ENCODE measurements at places on chromosomes 1 and 21.
A peak's percentile ranks its signal among the peaks of the same experiment; 100 is the strongest.

DNA sequence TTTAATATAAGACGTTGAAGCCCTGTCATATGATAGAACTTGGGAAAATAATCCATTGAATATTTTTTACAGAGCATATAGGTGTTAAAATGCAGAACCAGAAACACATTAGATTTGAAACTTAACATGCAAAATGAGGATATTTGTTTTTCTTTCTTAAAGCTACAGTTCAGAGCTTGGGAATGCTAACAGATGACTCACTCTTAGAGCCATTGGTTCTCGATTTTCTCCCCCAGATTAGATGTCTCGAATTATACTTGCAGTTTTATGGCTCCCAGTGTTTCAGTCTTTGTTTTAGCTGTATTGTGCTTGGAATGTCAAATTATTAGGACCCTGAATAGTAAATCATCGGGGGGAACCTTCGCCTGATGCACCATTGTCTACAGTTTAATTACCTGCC lies 575.7 kb upstream of the ZP4 start:
- DNase-seq: no peak

DNA sequence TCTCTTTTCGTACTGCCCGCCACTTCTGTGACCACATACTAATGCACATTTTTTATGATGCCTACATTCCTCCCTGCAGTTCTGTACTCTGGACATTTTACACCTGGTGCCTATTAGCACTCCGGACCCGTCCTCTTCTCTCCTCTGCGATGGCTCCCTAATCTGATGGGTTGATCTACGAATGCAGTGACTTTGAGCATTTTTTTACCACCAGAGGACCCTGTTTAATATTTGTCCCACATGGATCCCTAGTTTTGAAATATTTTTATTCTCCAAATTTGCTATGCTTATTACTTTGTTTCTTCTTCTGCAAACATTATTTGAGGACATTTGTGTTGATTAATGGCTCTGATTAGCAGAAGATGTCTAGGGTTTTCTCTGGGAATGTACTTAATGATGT lies 5.2 kb downstream of the PPFIA4 start:
- no peak for DNase-seq

DNA sequence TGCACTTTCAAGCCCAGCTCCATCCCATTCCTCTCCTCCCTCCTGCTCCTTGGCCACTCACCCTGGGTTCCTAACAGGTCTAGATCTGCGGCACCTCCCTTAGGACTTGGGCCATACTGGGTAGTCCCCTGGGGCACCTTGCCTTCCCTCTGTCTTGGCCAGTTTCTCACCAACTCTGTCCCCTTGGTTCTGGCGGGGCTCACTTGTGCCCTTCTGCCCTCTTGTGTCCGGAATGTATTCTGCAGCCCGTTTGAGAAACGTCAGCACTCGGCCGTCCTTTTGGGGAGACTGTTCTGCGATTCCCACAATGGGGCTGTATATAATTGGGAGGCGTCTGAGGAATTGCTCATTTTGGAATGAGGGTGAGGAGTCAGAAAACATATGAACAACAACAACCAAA lies 162.4 kb downstream of the ZSCAN20 start:
- DNase-seq: peak; percentile 59

- DNase-seq: no peak
Measured at GRCh38 chr1:30471307-30471706, 252.1 kb downstream of the MATN1 start.

- DNase-seq: no peak
Measured at GRCh38 chr1:15362737-15363128, 47.0 kb upstream of the EFHD2 start.

DNA sequence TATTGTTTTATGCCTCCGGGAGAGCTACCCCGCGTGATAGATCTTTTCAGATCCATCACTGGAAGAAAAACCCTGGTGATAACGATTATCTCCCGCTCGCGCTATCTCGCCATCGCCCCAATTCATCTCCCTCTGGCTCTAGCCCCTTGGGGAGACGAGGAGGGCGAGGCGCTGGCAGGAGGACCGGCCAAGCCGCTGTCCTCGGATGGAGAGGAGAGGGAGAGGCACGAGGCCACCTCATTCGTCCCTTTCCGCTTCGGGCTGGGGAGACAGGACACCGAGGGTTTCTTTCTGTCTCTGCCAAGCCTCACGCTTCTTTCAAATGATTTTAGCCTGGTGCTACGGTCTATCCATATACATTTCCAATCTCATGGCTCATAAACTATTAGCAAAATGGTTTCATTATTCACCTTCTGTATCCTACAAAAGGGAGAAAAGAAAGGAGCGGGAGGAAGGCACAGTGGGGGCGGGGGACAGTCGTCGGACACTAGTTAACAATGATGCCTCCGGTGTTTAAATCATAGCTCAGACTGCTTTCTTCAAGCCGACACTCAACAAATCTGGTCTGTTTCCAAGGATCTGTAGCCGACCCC lies 415.0 kb upstream of the ESRRG start:
- DNase-seq: peak; percentile 14

DNA sequence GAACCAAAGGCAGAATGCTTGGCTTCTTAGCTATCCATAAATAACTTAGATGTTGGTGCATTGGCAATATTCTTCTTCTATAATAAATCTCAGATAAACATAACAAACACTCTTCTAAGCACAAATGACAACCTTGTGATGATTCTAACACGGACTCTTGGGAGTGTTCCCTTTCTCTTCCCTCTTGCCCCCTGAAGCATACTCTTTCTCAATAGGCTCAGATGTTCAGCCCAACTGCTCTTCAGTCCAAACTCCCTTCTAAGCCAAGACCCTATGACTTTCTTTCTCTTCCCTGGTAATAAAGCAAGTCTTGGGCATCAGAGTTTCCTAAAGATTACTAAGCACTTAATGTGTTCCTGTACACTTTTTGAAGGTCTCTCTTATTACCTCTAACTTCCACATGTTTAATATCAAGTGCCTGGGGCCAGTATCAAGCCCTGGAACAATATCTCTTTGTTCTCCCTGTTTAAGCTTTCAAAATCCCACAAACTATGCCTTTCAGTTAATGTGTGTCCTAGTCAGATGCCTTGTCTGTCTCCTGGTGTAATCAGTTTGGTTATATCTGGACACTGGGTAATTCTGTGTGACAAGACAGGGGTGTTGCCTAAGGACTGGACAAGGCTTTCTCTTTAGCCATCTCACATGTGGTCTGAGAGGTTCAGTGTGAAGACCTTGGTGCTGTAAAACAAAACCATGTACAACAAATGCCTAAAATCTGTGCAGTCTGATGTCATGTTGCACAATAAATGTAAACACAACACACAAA lies 92.9 kb upstream of the IVNS1ABP start:
- DNase-seq: no peak

GRCh38 chr1:10561955-10562354 lies 87.2 kb downstream of the PEX14 start:
- no peak for DNase-seq

- no peak for DNase-seq
Measured at GRCh38 chr1:8663090-8663802, 154.2 kb downstream of the RERE start.

DNA sequence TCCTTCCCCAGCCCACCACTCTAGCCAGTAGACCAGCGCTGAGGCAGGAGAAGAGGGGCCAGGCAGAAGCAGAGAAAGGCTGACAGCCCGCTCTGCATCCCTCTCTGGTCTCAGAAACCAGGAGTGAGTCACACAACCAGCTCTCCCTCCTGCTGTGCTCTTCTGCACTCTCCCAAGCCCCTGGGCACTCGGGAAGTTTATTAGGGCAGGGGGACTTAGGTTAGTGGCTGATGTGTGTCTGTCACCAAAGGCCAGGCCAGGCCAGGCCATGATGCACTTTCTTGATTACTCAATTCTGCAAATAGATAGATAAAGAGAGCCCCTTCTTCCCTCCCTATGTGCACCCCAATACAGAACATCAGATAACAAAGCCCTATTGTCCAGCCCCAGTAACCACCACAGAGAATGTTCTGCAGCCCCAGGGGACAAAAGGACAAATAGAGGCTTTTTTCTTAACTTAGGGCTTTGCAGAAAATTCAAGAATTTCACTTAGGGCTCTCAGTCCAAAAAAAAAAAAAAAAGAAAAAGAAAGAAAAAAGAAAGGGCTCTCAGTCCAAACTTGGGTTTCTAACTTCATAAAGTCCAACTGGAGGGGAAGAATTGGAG lies 52.9 kb upstream of the CNTN2 start:
- no peak for DNase-seq

GRCh38 chr1:174204697-174205308 lies 45.5 kb downstream of the RABGAP1L start:
- no peak for DNase-seq

DNA sequence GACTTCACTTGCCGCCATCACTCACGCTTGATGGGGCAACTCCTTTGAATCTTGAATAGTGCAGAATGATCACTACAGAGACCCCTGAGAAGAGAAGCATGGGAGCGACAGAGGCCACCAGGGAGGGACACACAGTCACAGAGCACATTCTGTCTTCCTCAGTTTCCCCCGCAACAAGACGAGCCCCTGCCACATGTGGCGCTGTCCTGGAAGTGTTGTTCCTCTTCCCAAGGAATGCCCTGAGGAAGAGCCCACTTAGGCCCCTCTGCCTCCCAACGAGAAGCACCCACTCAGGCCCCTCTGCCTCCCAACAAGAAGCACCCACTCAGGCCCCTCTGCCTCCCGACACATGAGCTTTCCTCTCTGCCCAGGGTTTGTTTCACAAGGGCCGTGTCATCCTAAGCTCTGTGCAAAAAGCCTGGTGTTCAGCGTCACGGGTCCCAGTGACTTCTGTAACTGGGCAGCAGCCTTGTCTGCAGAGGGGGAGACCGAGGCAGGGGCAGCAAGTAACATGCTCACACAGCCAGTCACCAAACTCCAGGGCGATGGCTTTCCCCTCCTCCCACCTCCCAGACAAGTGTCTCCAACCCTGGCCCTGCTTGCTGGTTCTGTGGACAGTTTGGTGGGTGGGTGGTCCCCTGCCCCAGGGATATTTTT lies 19.8 kb downstream of the SLC37A1 start:
- DNase-seq: no peak

- DNase-seq: no peak
Measured at GRCh38 chr1:25150985-25151495, 81.3 kb downstream of the SYF2 start.

- DNase-seq: no peak
Measured at GRCh38 chr1:48858200-48858920, 81.7 kb upstream of the BEND5 start.

DNA sequence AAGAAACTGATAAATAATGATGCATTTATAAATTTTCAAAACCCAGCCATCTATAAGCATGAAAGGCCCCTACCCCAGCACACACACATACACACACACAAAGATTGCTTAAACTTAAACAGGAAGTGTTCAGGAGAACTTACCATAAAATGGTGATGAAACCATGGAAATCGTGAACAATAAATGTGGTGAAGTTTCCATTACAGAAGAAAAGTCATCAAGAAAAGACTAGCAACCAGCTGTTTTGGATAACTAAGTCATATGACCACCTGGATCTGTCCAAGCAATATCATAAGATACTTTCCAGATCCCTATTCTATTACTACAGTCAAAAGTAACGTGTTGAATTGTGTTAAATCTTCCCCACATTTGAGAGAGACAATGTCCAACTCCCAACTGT lies 24.1 kb downstream of the RGS5 start:
- DNase-seq: no peak

DNA sequence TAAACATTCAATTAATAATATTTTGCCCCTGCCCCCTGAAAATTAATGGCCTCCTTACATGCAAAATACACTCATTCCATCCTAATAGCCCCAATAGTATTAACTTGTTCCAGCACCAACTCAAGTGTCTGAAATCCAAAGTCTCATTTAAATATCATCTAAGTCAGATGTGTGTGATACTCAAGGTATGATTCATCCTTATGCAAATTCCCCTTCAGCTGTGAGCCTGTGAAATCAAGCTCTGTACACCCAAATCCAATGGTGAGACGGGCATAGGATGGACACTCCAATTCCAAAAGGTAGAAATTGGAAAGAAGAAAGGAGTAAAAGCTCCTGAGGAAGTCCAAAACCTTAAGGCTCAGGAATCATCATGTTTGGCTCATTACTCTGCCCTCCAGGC lies 83.5 kb downstream of the HHAT start:
- DNase-seq: no peak

GRCh38 chr1:20767271-20767670 lies 19.8 kb downstream of the HP1BP3 start:
- no peak for DNase-seq

GRCh38 chr1:215287362-215287761 lies 204.8 kb downstream of the KCNK2 start:
- DNase-seq: no peak

GRCh38 chr21:37711836-37712568 lies 204.3 kb downstream of the KCNJ6 start:
- DNase-seq: peak; percentile 80

DNA sequence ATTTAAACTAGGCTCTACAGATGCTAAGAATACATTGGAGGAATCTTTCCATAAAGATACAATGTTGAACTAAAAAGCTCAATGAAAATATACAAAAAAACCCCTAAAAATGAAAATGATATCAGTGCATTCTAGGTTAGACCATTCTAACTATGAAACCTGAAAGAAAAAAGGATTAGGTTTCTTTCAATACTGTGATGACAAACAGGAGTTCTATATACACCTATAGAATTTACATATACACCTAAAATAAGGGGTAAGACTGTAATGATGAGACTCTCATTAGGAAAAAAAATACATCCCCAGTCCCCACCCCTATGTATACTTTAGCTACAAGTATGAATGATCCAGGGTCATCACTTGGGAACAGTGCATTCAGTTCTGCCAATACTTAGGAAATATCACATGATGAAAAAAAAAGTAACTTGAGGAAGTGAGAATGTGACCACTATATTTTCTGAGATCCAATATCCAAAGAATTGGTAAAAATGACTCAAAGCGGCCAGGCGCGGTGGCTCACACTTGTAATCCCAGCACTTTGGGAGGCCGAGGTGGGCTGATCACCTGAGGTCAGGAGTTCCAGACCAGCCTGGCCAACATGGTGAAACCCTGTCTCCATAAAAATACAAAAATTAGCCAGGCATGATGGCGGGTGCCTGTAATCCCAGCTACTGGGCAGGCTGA lies 26.3 kb downstream of the SELENOF start:
- DNase-seq: no peak

- peak; percentile 72 for DNase-seq
Measured at GRCh38 chr1:26283871-26284596, 4.1 kb downstream of the SH3BGRL3 start.

GRCh38 chr1:201282931-201283829 lies at the start of gene PKP1:
TSS of gene PKP1 (plus strand) at chr1:201283506. CDS start at chr1:201283703, 197 bp downstream.
- DNase-seq: peak; percentile 65

GRCh38 chr1:148162363-148162762 lies 10.3 kb upstream of the NBPF11 start:
- DNase-seq: no peak

DNA sequence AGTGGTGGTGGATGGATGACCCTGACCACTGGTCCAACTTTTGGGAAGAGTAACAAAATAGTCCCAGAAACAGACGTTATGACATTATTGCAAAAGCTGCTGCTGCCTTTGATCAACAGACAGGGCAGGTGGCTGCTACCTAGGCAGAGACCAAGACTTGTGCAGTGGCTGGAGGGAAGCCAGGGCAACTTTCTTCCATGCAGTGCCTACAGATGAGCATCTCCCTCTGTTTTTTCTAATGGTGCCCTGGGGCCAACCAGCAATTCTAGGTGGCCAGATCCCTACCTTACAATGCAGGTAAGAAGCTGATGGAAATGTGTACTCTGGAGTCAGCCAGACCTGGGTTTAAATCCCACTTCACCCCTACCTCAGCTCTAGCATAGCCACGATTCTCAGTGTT lies 283.1 kb upstream of the POU3F1 start:
- no peak for DNase-seq

Data from kidney (tissue), 22 donors.